ENCODE measurements at places on chromosomes 4 and X.

DNA sequence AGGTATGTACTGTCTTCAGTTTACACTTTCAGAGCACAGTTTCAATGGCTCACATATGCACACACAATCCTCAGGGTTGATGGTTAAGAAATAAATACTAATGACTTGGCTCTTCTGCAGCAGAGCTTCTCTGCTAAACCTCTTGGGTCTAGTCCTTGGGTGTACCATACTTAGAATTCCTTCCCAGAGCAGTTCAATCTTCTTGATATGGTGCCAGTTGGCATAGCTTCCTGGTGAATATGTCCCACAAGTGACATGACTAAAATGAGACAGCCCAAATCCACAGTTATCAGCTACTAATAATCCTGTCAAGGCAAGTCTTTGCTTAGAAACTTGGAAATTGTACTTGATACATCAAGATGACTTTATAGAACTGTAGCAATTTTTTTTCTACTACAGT is 654.4 kb downstream of the IQCM start:
- DNase-seq: no peak

DNA sequence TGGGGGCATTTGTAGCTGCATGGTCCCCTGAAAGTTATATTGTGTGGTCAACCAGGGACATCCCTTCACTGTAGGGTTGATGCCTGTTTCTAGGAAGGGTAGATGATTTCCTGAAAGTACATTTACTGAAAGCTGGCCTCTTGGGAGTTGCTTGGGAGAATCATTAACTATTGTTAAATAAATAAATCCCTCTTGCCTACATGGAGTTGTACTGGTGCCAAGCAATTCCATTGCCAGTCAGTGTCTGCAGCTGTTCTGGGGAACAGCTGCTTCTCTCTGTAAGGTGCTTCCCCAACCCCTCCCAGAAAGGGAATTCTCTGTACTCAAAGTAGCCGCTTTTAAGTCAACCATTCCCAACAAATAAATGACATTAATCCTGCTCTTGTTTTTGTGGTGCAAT is 51.1 kb downstream of the C4orf51 start:
- DNase-seq: no peak

DNA sequence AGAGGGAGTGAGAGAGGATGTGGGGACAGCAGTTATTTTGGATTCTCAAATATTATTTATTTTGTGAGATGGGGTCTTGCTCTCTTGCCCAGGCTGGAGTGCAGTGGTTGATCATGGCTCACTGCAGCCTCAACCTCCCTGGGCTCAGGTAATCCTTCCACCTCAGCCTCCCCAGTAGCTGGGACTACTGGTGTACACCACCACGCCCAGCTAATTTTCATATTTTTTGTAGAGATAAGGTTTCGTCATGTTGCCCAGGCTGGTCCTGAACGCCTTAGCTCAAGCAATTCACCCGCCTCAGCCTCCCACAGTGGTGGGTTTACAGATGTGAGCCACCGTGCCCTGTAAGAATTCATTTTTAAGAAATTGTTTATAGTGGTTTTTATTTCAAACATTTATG is 61.2 kb downstream of the FHDC1 start:
- DNase-seq: no peak

- no peak for DNase-seq
Measured at GRCh38 chr4:185127021-185127925, 15.8 kb upstream of the SLC25A4 start.

DNA sequence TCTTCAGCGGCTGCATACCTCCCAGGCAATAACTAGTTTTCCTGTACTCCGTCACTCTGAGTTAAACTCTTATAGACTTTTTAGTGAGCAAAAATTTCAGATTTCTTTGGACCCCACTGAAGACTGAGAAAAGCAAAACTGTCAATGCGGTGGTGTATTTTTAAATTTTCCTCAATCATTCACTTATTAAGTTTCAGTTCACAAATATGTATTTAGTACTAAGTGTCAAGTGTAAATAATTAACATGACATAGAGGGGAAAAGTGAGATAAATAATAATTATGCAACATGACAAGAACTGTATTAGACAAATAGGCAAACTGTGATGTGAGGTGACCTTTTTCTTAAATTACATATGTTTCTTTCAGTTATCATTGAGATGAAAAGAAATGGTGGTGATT is 124.4 kb downstream of the NAF1 start:
- DNase-seq: no peak

GRCh38 chr4:52234561-52235440 is 183.7 kb downstream of the SPATA18 start:
- DNase-seq: no peak

GRCh38 chrX:50825825-50826224 is 11.8 kb upstream of the SHROOM4 start:
- DNase-seq: no peak

- no peak for DNase-seq
Measured at GRCh38 chrX:130012683-130013082, 30.2 kb downstream of the BCORL1 start.

GRCh38 chr4:26161030-26161824 is 159.6 kb upstream of the RBPJ start:
- no peak for DNase-seq

GRCh38 chr4:106062452-106062875 is 167.2 kb downstream of the NPNT start:
- DNase-seq: no peak

GRCh38 chr4:106764774-106765173 is 271.3 kb downstream of the DKK2 start:
- no peak for DNase-seq

DNA sequence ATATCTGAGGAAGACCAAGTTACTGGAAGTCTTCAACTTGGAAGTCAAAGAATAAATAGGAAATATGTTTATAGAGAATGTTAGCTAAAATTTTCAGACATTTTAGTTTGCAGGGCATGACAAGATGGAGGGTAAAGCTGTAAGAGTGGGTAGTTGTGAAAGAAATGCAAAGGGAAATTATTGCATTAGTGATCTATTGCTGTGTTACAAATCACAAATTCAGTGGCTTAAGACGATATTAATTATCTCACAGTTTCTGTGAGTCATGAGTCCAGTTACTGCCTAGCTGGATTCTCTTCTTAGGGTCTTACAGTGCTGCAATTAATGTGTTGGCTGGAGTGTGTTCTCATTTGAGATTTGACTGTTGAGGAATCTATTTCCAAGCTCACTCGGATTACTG is 62.9 kb upstream of the CAMK2D start:
- DNase-seq: no peak

- no peak for DNase-seq
Measured at GRCh38 chrX:39911278-39911897, 186.4 kb downstream of the BCOR start.

GRCh38 chrX:39493168-39493567 is 604.6 kb downstream of the BCOR start:
- no peak for DNase-seq

- no peak for DNase-seq
Measured at GRCh38 chr4:75321484-75321883, 192.7 kb downstream of the RCHY1 start.

DNA sequence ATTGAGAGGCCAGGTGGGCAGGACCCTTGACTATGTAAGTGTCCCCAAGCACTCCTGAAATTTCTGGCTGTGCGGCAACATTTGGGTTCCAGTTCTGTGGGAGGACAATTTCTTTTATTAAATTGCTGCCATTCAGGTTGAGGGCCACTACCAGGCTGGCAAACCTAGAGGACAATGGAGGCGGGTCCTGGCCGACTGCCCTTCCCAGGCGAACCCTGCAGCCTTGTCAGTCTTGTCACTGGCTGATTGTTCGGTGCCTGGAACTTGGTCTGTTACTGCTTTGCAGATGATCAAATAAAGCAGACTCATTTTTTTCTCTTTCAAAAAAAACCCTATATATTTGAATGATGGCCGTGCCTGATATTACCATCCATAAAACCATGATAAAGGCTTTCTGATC is 6.6 kb upstream of the TMEM128 start:
- DNase-seq: no peak

DNA sequence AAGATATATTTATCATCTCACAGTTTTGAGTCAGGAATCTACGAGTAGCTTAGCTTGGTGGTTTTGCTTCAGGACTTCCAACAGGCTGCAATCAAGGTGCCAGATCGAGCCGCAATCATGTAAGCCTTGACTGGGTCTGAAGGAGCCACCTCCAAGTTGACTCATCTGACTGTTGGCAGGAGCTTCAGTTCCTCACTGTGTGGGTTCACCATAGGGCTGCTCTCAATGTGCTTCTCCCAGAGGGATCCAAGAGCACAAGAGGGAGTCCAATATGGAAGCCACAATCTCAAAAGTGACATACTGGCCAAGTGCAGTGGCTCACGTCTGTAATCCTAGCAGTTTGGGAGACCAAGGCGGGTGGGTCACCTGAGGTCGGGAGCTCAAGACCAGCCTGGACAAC is 26.5 kb downstream of the DCHS2 start:
- no peak for DNase-seq
